ENCODE measurements at places on chromosomes 1 and 21.
A peak's percentile ranks its signal among the peaks of the same experiment; 100 is the strongest.

DNA sequence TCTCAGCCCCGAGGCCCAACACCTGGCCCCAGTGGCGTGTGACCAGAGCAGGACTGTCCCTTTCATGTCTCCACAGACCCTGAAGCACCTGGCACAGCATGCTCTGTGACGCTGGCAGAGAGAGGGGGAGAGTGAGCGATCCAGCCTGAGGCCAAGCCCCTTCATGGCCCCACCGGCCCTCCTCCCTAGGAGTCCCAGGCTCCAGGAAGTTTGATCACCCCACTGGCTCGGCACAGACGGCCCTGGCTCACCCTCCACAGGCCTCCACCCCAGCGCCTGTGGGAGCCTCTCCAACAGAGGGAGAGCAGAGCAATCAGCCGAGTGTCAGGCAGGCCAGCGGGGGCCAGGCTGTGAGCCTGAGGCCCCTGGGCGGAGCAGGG, 11.0 kb downstream of the SH3BGRL3 start:
- DNase-seq = no peak

DNA sequence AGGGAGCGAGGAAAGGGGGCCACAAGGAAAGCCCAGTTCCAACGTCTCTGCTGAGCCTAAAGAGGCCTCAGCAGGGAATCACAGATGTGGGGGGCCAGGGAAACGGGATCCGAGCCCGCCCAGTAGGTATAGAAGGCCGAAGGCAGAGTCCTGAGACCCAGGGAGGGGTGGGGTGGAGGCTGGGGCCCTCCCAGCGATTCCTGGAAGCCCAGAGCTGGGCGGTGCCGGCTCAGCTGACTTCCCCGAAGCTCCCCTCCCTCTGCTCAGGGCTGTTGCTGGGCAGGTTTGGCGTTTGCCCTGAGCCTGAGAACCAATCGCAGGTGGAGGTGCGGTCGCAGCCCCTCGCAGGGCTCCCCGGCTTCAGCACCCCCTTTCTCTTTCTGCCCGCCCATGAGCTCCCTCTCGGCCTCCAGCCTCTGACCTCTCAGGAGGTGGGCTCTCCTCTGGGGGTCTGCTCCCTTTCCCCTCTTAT, 12.8 kb downstream of the ADAMTSL4 start:
- peak; percentile 96 for DNase-seq

GRCh38 chr1:107702946-107703571, 261.9 kb downstream of the VAV3 start:
- no peak for DNase-seq

DNA sequence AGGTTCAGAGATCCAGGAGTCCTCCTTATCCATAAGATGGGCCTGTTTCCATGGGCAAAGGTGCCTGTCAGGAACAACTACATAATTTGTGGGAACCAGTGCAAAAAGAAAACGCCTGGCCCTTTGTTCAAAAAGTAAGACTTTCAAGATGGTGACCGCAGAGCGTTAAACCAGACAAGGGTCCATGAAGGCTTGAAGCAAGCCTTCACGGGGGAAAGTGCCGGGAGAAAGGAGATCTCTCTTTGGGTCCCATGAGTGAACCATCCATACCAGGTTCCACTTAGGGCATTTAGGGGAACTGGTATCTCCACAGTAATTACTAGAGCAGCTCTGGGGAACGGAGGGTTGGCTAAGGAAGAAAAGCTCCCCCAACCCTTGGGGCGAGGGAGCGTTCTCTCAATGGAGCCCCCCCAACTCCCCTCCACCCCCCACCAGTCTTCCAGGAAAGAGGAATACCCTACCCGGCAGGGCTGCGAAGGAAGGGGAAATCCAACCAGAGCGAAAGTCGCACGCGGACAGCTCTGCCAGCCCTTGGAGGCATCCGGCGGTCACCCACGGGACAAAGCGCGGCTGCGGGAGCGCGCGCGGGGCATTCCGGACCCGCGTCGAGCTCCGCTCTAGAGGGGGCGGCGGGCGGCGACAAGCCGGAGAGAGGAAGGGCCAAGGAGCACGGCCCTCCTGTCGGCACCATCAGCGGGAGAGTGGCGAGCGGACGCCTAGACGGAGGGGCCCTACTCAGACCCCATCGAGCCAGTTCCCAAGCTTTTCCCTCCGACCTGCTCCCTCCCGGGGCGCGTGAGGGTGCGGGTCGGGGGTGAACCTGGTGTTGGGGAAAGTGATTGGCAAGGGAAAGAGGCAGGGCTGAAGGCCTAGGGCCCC, 687 bp upstream of the RASSF5 start:
- no peak for DNase-seq

DNA sequence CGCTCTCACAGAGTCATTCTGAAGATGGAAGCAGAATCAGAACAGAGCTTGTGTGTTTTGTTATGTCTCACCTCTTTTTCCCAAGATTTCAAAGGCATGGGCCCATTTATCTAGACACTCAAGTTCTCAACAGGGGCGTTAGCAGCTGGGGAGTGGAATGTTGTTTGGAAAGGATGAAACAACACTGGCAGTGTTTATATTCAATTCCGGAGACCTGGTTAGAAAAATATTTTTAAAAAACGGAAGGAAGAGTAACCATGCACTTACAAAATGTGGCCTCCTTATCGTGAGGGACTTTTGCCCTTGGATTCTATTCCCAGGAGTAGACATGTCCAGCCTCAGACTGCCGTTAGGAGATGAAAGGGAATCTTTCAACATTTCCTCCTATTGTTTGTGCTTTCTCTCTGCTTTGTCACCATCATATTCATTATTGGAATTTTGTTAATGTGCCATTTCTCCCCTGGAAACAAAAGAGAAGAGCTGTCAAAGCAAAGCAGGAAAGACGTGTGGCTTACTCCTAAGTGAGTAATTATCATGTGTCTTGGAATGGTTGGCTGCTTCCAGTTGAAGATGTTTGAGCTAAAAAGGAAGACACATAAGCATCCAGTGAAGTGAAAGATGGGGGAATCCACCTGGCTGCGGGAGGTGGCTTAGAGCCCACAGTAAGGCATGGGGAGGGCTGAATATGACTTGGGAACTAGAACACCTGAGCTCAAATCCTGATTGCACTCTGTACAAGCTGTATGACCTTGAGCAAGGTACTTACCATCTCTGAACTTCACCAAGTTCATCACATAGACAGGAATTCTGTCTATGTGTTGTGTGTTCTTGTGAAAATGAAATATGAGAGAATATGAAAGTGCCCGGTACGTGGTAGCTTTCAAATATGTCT, 71.7 kb upstream of the JUN start:
- DNase-seq = peak; percentile 35

- DNase-seq = no peak
Observed at GRCh38 chr1:176884911-176885310, 279.6 kb downstream of the ASTN1 start.

DNA sequence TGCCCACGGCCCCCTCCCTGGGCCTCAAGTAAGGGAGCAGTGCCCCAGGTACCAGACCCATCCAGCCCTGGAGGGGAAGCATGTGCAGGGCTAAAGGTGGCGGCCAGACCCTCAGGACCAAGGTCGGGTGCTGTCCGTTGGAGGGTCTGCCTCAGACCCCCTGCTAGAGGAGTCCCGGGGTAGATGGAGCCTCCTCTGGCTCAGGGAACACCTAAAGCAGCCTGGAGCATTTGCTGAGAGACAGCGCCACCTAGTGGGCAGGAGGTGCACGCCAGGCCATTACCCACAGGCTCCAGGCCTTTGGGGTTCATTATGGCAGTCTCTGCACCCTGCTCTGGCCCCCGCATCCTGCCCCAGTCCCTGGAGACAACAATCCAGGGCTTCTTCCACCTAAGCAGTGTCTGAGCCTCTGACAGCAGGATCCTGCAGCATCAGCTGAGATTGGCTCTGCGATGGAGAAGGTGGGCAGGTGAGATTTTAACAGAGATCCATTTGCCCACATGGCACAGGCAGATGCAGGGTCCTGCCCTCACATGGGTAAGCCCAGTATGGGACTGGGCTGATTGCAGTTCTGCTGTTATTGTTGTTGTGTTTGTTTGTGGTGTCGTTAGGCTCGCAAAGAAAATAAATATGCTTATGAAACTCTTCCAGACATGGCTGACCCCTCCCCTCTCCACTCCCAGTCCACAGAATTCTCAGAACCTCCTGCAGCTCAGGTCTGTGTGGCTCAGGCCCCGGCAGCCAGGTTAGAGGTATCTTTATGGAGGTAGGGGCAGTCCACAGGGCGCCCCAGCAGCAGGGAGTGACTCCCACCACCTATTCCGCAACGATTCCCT, 42.4 kb downstream of the CTNNBIP1 start:
- peak; percentile 65 for DNase-seq

DNA sequence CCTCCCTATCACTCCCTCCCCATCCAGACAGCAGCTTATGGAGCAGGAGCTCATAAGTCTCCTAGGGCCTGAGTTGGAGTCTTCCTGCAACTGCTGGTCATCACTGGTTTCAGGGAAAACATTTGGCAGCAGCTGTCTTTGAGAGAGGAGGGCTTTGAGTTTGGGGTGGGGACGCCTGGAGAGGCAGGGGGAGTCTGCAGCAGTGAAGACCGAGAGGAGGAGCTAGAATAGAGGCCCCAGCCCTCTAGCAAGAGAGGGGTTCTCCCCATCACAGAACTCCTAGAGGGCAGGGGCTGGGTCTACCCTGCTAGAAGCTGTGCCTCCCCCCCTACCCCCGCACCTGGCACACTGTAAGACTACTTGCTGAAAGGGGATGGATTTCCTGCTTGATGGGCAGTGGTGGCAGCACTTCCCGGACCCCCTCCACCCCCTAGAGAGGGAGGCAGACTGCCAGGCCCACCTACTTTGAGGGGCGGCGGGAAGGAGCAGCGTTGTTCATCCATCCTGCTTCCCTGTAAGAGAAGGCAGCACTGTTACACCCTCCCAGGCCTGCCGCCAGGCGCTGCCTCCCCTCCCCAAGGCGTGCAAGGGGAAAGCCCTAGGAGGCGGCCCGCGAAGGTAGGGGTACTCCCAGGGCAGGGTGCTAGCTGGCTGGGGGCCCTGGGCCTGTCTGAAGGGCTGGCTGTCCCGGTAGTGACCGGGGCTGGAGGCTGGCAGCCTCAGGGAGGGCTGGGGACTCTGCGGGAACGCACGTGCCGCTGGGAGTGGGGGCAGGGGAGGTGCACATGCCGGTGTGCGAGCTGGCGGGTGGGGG, 50.4 kb downstream of the RAP1GAP start:
- no peak for DNase-seq

- peak; percentile 42 for DNase-seq
Observed at GRCh38 chr1:178189814-178190213, 95.9 kb downstream of the RASAL2 start.

- DNase-seq = peak; percentile 68
Observed at GRCh38 chr1:214281021-214281719, at the start of gene SMYD2. Gene SMYD2 (plus strand): TSS chr1:214281159. CDS start chr1:214281255, 96 bp downstream.

- DNase-seq = no peak
Observed at GRCh38 chr1:111476761-111477309, 3.1 kb downstream of the C1orf162 start.

DNA sequence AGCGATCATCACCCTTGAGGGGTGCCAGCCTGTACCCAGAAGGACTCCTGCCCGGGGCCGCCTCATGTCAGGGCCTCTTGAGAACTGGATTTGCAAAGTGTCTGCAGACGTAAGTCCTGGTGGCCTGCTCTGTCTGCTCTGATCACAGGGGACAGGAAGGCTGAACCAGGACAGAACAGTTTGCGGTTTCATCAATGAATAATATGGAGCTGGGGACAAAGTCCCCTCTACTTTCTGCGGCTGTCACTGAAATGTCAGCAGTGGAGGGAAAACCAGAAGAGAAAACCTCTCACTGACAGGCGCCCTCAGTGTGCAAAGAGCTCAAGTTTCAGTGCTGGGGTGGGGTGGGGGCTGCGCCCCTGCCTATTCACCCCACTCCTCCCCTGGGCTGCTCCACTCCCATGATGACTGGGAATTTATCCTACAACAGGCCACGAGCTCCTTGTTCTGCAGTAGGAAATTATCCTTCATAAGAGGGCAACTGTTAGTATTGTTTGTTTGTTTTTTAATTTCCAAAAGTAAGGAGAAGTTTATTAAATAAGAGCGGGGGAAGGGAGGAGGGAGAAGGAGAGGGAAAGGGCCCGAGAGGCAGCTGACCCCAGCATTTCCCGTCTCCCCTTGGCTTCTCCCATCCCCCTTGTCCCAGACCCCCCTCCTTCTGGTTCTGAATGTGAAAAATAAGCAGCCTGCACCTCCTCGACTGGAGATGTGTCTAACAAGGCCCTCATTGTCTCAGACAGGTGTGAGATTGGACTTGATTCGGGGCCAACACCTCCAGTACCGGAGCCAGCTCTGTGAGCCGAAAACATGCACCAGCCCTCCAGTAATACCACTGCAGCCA, 149.2 kb downstream of the CLIC6 start:
- DNase-seq = no peak

GRCh38 chr1:35364741-35365140, 96.2 kb downstream of the ZMYM4 start:
- no peak for DNase-seq

- no peak for DNase-seq
Observed at GRCh38 chr1:3541936-3542335, 69.4 kb downstream of the MEGF6 start.

DNA sequence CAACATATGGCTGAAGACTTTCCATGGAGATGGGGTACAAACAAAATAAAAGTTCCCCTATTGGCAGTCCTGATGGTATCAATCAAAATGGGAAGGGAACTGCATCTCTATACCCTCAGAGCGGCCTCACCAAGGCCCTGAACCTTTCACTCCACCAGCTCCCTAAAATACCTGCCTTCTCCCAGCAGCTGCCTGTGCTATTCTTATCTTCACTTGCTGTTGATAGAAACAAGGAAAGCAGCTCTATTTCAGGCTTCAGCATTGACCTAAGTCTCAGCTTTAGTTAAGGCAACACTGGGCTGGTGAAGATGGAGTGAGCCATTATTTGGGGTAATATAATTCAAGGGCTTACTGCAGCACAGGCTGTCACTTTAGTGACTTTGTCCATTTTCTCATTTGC, 21.7 kb upstream of the PIGC start:
- no peak for DNase-seq

DNA sequence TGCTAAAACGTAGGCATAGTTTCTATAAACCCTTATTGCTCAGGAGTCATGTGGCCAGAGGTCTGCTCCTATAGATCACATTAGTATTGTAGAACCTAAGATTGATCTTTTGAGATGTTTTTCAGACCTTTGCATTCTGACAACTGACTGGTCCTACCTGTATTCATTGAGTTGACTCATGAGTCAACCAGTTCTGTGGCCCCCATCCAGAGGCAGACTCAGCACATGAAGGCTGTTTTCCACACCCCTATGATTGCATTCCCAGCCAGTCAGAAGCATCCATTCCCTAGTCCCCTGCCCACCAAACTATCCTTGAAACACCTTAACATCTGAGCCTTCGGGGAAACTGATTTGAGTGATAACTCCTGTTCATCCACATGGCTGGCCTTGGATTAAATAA, 451.7 kb downstream of the SIPA1L2 start:
- DNase-seq = no peak

GRCh38 chr1:117654493-117655219, 48.8 kb downstream of the TENT5C start:
- peak; percentile 50 for DNase-seq

Measured in mesenchymal stem cell (in vitro differentiated cells and primary cell).